Pancreas (tissue), 10 donors: ENCODE measurements at places on chromosomes 12 and 14.
A peak's percentile ranks its signal among the peaks of the same experiment; 100 is the strongest.

DNA sequence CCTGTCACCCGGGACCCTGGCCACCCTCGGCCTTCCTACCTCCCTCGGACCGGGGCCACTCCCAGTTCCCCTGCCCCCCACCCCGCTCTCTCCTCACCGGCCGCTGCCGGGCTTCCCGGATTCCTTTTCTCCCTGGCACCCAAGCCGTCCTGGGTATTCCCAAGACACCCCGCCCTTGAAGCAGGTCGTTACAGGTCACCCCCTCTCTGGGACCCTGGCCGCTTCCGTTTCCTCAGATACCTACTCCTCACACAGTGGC, 493 bp downstream of the NUMB start:
- peak; percentile 63 for DNase-seq

GRCh38 chr12:38662829-38663228, 242.6 kb downstream of the CPNE8 start:
- DNase-seq, result no peak

- DNase-seq, result no peak
Measured at GRCh38 chr14:89078021-89078795, 253.8 kb downstream of the TTC8 start.

- no peak for DNase-seq
Measured at GRCh38 chr14:63492391-63492790, 50.8 kb downstream of the PPP2R5E start.

GRCh38 chr14:94176808-94177207, 2.7 kb downstream of the PPP4R4 start:
- no peak for DNase-seq

GRCh38 chr12:132075026-132075713, 68.9 kb downstream of the DDX51 start:
- DNase-seq, result no peak

GRCh38 chr12:127240249-127240929, 1026.6 kb upstream of the TMEM132C start:
- no peak for DNase-seq

DNA sequence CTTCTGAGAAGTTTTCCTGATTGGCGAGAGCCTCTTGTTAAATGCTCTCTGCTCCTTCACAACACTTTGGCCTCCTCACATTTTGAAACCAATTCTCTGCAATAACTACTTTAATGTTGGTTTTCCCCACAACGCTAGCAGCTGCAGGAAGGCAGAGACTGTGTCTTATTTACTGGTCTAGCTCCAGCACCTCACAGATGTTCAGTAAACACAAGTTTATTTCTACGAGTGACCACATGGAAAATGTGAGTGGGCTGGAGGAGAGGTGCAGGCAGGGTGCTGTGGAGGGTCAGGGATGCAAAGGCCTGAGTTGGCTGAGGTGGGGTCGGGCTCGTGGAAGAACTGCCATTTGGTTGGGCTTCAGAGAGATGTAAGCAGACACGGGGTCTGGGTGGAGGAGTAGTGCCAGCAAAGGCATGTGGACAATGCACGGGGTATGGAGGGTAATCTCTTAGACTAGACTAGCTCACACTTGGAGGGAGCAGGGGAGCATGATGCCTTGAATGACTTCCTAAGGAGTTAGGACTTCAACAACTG, 117.4 kb upstream of the RTL1 start:
- no peak for DNase-seq

GRCh38 chr12:80938397-80938796, 663 bp upstream of the LIN7A start:
- no peak for DNase-seq

- DNase-seq, result no peak
Measured at GRCh38 chr12:100826323-100826722, 31.7 kb downstream of the ANO4 start.

DNA sequence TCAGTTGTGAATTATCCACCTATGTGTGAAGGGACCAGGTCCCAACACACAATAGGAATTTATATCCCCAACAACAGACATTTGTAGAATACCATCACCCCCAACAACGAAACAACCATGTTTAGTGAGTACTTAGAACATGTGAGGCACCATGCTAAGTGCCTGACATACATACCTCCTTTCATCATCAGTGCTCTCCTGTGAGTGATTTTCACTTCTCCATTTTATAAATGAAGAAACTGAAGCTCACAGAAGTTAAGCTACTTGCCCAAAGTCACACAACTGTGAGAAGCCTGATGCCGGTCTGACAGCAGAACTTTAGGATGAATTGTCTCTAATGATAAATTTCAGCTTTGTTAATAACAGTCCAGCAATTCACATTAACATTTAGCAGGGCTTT, 35.4 kb downstream of the SPTB start:
- no peak for DNase-seq

GRCh38 chr14:64502887-64503433, 678 bp downstream of the ZBTB25 start:
- peak; percentile 30 for DNase-seq

- no peak for DNase-seq
Measured at GRCh38 chr12:124401704-124402221, 106.9 kb downstream of the RFLNA start.

GRCh38 chr12:116784238-116784612, 46.1 kb downstream of the RNFT2 start:
- no peak for DNase-seq

DNA sequence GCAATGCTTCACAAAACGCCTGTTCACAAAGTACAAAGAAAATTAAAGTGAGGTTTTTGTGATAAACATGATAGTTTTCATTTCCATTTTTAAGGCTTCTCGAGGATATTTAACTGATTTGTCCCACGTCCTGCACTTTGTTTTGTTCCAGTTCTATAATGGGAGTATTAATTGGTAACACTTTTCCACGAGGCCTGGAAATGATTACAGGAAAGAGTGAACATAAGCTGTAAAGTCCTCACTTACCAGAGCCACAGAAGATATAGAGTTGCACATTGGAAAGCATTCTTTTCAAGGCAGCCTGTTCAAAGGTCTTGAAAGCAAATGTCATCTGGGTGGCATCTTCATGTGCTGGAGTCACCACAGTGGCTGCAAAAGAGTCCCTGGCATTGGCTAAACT, 1236.6 kb downstream of the BCL11B start:
- no peak for DNase-seq

DNA sequence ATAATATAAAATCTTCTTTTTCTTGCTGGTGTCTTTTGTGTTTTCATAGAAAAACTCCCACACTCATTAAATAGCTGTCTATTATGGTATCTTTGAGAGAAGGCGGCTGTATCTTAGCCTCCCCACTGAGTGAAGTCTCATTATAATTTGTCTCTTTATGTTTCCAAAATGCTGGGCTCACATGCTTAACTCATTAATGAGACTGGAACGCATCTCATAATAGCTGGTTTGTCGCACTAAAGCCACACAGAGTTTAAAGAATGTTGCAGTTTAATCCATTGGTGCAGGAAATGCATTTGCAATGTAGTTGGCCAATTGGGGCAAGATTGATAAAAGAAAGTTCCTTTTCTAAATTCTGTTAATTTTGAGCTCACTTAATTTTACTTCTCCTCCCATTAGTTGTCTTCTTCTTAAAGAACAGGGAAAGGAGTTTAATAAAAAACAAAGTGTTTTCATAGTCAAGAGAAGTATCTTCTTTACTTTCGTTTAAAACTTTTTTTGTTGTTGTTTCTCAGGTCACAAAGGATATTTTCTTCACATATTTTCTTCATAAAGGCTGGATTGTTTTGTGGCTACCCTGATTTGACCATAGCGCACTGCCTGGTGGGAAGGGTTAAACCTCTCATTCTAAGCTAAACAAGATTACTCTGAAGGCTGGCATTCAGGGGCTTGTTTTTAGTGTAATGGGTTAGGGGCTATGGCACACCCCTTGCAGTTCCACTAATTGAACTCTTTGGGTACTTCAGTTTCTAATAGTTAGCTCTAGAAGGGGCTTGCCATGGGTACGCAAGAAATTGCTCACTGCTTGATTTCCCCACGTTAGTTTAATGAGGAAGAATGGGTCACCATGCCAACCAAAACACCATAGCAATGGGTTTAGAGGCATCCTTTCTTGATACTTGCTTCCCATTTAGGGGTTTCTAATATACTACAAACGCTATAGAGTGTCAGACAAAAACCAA, 197.0 kb downstream of the TMTC2 start:
- DNase-seq, result no peak

GRCh38 chr12:28034271-28034670, 61.7 kb upstream of the PTHLH start:
- DNase-seq, result no peak

GRCh38 chr12:20950248-20950647, 139.7 kb downstream of the SLCO1B3 start:
- DNase-seq, result no peak

GRCh38 chr14:50978888-50979287, 34.6 kb upstream of the PYGL start:
- DNase-seq, result no peak

GRCh38 chr12:14239935-14240872, 125.3 kb upstream of the ATF7IP start:
- no peak for DNase-seq

DNA sequence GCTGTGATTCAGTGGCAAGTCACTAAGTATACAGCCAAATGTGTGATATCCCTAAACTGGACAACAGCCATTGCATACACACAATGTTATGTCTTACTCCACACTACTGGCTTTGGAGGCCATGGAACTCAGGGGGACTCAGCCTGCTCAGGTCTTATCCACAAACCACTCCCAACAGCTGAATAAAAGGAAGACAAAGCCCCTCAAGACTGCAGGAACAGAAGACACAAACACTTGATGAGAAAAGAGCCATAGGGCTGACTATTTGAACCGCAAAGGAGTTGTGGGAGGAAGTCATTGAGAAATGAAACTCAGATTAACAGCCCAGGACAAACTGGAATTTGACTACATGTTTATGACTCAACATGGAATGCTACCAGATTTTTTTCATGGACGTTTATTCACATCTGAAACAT, 40.9 kb downstream of the PTGER2 start:
- no peak for DNase-seq

- DNase-seq, result no peak
Measured at GRCh38 chr14:98183556-98183955, 1088.4 kb downstream of the BCL11B start.

GRCh38 chr12:40011775-40012129, 94.1 kb downstream of the SLC2A13 start:
- no peak for DNase-seq

GRCh38 chr12:48866052-48866711, 512 bp upstream of the RND1 start:
- no peak for DNase-seq

DNA sequence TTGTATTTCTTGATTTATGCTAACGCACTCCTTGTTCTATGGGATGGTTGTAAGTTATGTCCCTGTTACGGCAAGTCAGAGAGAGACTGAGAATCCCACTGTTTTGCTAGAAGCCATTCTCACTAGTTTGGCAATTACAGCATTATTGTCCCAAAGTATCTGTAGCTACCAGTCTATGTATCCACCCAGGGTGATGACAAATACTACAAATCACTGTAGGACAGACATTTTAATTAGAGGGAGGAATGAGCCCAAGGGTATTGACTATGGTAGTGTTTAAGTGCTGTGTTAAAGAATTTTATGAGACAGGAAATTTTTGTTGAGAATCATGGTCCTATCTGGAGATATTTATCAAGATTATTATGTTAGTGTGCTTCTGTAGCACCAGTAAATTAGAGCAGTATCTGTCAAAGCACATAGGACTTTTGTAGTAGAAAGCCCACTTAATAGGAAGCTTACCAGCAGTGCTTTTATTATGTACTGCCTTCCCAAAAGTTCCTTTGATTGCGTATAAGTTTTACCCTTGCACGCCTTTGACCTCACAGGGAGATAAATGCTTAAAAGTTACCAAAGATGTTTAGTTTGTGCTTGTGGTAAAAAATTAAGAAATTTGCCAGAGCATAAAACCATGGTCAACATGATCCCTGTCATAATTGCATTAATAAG, 10.7 kb downstream of the PRKCH start:
- DNase-seq, result no peak

DNA sequence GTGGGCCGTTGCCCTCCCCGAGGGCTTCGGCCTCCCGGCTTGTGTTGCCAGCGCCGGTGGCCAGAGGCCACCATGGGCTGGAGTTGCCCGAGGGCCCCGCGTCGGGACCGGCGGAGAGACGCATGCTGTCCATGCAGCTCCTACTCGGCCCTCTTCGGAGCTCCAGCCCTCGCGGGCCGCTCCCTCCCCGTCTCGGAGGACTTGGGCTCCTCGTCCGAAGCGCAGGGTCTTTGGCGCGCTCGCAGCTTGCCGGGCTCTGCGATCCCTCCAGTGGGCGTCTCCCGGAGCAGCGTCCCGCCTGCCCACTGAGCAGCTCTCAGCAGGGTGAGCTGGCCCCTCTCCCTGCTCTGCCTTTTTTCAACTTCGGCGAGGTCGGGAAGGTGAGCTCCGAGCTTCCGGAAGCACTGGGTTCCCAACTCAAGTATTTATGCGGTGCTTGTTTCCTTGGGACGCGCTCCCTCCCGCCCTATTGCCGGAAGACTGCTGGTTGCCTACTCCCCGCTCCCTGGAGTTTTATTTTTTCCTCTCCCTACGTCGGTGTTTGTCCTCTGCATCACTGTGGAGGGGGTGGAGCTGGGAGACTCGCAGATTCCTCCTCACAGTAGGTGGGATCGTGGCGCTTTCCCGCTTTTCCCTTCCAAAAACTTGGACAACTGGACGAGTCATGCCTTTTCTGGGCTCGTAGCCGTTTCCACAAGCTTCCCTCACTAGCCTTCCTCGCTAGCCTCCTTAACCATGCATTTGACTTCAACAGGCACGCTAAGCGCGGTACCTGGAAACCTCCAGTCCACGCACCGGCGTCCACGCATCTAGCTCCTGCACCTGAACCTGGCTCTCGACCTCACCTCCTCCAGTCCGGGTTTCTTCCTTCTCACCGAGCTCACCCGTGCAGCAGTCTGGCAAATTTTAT, at the start of gene AVPR1A:
Gene AVPR1A, minus strand, starts transcription at position 489 of the 910 bp plus-strand sequence. Its CDS starts 365 bp downstream, at position 124.
- DNase-seq, result no peak

DNA sequence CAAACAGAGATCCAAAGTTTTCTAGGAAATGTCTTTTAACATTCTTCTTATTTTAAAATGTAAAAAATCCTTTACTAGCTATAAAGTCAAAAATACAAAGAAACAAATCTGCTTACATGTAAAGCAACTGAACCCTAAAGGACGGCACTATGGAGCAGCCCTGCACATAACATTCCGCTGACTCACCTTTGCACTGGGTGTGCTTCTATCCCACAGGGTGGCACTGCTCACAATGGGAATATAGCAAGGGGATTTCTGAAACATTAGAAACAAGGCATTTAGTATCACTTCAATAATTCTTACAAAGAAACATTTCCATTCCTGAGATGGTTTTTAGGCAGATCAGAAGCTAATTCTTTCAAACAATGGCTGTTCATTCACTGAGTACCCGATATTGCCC, 94.3 kb downstream of the C12orf42 start:
- DNase-seq, result no peak

DNA sequence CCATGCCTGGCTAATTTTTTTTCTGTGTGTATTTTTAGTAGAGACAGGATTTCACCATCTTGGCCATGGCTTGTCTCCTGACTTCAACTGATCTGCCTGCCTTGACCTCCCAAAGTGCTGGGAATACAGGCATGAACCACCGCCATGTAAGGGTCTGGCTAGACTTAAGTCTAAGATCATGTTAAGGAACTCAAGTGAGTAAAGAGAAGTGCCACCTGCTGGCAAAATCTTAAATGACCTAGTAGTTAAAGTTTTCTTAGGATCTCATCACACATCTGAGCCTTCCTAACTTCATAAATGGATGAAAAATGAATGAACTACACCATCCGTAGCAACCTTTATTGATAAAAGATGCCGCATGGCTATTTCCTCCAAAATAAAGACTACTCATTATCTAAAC, 1.7 kb upstream of the C12orf56 start:
- DNase-seq, result no peak
